ENCODE measurements at places on chromosomes 6 and 20.

DNA sequence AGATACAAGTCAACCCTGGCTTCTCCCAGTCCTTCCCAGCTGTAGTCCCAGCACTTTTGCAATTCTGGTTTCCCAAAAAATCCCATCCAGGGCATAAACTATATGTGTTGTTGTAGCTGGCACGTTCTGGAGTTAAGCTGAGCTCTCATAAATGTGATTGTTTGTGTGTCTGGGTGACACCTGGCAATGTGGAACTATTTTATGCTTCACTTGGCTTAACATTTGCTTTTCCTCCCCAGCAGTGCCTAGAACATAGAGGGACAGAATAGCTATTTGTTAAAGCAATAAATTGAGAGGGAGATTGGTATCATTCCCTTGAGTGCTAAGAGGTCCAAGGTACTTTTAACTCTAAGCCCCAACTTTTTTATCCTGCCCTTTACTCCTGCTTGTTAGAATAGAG is 575.9 kb upstream of the NOX3 start:
- DNase-seq = no peak

GRCh38 chr6:44135173-44135758 is 7.9 kb downstream of the TMEM63B start:
- no peak for DNase-seq

DNA sequence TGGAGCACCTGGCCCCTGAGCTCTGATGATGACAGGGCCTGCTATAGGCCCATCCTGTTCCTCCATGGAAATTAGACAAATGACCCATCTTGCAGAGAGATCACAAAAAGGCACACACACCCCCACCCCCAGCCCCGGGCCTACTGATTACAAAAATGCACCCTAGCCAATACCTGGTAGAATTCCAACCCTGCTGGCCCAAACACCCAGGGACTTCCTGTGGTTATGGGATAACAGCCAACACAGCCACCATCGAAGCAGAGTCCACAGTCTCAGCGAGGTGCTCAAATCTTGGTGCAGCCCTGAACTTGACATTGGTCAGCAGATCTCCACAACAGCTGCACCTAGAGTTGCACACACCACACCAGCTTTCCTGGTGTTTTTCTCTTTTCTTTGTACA is 17.0 kb downstream of the NCR2 start:
- DNase-seq = no peak

DNA sequence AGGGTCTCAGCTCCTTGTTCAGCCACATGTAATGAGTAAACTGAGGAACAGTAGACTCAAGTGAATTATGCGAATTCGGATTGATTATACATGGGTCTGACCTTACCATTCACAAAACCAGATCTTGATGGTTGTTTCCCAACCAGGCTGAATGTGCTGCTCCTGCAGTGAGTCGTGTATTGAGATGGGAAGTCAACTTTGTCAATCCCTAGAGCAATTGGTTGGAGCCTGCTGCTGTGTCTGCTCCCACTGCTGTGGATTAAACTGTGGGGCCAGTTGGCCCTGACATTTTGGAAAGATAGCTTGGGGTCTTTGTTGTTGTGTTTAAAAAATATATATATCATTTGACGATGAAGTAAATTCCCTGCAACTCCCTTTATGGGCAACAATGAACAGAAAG is 23.9 kb downstream of the FAM50B start:
- DNase-seq = no peak

- DNase-seq = no peak
These were observed 7.1 kb downstream of the VNN2 start for GRCh38 chr6:132750455-132751248.

- no peak for DNase-seq
These were observed 589.4 kb downstream of the RFPL4B start for GRCh38 chr6:112936504-112936903.

- DNase-seq = no peak
These were observed 237.2 kb upstream of the BMP2 start for GRCh38 chr20:6530254-6530653.

DNA sequence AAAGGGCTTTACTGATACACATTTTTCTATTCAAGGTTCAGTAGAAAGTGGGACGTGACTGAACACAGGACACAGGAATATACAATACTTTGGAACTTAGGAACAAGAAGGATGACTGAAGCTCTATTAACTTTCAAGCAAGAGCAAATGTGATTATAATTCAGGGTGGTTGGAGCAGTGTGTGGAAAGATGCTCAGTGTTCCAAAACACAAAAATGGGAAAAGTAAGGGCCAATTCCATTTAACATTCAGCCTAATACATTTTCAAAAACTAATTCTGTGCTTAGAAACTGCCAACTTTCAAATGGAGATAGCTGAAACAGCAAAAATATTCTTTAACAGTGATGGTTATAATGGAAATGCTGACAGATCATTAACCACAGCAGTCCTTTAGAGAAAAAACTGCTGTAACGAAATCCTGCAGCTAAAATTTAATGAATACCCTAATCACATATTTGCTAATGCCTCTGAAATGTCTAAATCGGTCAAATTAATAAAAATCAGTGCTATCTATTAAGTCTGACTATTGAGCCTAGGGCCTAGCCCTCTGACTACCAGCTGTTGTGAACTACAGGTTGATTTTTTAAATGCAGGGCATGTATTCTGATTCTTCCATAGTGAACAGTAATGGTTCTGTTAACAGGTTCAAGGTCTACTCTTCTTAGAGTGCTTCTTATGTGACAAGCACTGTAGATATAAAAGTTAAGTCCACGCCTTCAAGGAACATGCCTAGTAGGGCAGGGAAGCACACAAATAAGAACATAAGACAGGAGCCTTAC is 45.9 kb downstream of the RARS2 start:
- no peak for DNase-seq

GRCh38 chr6:12504325-12504966 is 212.1 kb upstream of the PHACTR1 start:
- no peak for DNase-seq

- no peak for DNase-seq
These were observed 97.5 kb downstream of the PTPRK start for GRCh38 chr6:128422871-128423270.

GRCh38 chr6:142918339-142919042 is 26.5 kb downstream of the HIVEP2 start:
- DNase-seq = no peak

- no peak for DNase-seq
These were observed 810 bp upstream of the ABHD16B start for GRCh38 chr20:63860325-63861051.

GRCh38 chr6:152587473-152587872 is 49.7 kb downstream of the SYNE1 start:
- no peak for DNase-seq

DNA sequence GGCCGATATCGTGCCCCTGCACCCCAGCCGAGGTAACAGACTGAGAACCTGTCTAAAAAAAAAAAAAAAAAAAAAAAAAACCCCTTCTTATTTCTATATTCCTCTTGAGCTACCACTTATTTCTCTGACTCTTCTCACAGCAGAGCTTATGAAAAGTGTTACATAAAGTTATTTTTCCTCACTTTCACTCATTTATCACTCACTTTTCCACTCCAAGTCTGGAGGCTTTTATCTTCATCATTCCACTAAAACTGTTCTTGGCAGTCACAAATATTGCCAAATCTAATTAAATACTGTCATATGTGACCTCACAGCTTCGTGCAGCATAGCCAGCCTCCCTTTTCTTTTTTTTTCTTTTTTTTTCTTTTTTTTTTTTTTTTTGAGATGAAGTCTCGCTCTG is 131.2 kb downstream of the KLHL32 start:
- no peak for DNase-seq

DNA sequence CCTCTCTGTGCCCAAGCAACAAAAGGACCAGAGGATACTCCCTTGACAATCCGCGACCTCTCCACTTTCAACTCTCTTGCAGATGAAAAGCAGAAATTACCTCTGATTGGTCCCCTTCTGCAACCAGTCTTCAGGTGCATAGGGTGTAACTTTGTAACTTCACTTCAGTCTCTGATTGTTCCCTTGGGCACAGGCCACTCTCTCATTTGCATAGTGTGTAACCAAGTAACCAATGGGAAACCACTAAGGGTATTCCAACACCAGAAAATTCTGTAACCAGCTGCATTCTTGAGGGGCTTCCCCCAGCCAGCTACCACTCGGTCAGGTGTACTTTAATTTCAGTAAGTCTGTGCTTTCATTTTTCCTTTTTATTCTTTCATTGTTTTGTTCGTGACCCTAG is 4.4 kb upstream of the RAET1L start:
- no peak for DNase-seq

GRCh38 chr20:49641683-49642656 is 71.7 kb downstream of the B4GALT5 start:
- DNase-seq = no peak

DNA sequence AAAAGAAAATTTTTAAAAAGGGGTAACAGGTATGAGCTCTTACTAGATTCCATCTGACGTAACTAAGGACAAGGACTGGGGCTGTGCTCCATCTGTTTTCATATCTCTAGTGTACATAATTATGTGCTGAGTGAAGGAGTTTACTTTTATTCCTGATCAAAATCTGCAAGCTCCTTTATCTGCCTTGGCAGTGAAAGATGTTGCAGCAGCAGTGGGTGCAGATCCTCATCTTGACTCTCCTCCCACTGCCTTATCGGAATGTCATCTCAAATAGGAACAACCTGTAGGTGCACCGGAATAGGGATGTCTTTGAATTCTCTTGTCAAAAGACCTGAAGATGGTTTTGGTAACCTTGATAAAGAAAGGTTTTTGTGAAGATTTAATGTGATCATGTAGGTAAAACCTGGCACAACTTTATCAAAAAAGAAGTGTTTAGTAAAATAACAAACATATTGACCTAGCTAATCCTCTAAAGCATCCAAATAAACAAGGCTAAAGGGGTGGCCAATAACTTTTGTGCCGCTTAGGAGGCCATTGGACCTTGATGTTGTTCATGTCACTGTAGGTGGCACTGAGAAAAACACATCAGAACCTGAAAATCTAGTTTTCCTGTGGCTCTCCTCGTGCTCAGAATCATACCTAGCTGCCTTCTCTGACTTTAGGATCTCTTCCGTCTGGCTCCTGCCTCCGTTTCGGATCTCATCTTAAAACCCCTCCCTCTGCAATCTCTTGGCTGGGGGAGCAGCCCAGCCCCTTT is 19.0 kb upstream of the SLC16A10 start:
- no peak for DNase-seq

DNA sequence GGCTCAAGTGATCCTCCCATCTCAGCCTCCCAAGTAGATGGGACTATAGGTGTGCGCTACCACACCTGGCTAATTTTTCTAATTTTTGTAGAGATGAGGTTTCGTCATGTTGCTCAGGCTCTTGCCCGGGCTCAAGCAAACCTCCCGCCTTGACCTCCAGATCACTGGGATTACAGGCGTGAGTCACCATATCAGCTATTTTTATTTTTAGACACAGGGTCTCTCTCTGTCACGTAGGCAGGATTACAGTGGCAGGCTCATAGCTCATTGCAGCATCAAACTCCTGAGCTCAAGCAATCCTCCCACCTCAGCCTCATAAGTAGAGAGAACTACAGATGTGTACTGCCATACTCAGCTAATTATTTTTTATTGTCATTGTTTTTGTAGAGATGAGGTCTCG is 41.7 kb downstream of the SLC23A2 start:
- DNase-seq = no peak

GRCh38 chr6:3321042-3321441 is 62.3 kb downstream of the PSMG4 start:
- no peak for DNase-seq

- DNase-seq = no peak
These were observed 57.2 kb upstream of the MYL9 start for GRCh38 chr20:36483919-36484808.

DNA sequence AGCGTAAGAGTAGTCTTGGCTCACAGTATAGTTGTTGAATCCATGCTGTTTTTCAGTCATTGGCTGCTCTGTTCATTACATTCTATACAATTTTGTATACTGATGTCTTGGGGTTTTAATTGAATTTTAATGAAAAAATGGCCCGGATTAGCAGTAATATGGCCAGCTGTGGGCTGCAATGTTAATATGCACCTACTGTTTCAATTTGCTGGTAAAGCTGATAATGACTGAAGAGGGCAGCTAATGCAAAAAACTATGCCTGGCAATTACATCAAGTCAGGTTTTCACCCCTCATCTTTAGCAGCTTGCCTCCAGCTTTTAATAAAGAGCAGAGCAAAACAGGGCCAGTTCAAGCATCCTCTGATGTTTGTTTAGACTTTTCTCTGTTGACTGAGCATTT is 394.5 kb downstream of the PLCB1 start:
- no peak for DNase-seq

DNA sequence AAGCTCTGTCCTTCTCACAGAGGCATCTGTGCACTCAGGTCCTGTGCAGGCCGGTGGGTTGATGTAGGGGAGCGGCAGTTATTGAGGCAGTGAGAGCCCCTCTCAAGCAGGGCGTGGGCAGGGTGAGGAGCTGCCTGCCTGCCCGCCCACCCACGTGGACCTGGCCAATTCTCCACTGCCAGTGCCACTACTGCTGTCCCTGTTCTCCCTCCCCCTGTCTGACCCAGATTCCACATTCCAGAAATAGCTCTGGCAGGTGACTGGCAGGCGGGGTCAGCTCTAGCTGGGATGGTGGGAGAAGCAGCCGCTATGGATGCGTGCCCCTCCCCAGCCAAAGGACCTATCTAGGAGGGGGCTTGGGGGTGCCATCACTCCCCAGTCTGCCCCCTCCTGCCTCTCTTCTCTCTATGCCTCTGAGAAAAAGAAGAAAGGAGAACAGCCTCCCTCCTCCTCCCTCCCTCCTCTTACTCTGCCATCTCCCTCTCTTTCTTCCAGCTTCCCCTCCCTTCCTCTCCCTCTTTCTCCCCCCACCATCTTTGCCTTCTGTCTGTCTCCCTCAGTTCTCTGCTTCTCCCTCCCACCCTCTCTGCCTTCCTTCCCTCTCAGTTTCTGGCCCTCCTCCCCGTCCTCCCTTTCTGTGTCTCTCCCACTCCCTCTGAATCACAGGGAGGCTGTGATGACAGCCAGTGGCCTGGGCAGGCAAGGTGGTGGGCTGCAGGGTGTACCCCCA is 86.5 kb upstream of the MYL9 start:
- DNase-seq = no peak

- no peak for DNase-seq
These were observed 53.4 kb downstream of the MRPL14 start for GRCh38 chr6:44073612-44074438.

GRCh38 chr6:148943451-148943850 is 196.6 kb downstream of the UST start:
- no peak for DNase-seq

- DNase-seq = no peak
These were observed 23.1 kb upstream of the FBXO9 start for GRCh38 chr6:53042112-53042511.

DNA sequence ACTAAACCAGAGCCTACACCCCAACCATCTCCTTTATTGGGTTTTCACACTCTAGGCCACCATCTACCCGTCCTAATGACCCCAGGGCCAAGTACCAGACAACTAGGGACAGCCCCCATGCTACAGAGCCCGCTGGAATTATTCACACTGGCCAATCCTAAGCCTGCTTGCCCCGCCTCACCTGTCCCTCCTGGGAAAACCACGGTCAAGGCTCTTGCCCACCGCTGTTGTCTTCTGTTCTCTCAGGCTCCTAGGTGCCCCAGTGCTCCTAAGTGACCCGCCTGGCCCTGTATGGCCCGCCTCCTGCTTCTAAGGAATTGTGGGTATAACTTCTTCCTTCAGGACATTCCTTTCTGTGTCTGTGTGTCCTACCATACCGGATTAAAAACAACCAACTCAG is 453.4 kb downstream of the CD83 start:
- no peak for DNase-seq
